Activated CD4-positive, alpha-beta T cell treated with anti-CD3 and anti-CD28 coated beads for 1 hour (primary cell): ENCODE measurements at places on chromosomes 2 and 18.

DNA sequence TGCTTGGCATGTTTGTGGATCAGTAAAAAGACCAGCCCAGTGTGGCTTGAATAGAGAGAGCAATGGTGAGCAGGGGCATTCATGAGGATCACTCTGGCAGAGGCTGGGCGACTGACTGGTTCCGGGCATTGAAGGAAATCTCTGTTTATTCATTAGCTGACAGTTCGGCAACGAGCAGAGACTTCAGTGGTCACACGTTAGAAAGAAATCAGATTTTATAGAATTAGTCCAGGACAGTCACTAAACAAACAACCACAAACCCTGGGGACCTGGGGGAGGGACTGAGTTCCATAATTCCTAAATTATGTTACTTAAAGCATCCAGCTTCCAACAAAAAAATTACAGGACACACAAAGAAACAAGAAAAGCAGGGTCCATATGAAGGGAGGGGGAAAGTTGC lies 72.5 kb downstream of the NOL10 start:
- no peak for DNase-seq

DNA sequence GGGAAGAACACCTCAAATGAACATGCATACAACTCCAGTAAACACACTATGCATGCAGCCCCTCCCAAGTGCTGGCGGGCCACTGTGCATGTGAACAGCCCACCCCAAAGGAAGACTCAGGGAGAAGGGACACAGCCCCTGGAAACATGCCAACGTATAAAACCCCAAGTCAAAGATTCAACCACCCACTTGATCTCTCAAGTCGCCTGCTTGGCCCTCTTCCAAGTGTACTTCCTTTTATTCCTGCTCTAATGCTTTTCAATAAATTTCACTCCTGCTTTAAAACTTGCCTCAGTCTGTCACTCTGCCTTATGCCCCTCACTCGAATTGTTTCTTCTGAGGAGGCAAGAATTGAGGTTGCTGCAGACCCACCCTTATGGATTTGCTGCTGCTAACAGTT lies 139.1 kb downstream of the C1D start:
- no peak for DNase-seq

DNA sequence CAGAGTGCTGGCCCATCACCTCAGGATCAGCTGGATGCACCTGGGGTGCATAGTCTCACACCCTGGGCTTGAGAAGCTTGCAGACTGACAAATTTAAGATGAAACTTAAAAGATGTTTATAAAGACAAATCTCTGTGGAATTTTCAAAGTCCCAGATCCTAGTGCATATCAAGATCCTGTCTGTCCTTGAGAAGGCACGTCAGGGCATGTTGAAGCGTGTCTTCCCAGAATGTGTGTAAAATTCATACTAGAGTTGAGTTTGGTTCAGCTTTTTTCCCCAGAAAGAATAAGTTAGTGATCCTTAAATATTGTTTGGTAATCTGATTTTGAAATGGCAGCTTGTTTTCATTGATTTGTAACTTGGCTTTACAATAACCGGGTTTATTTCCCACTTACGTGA lies 27.5 kb downstream of the INSIG2 start:
- DNase-seq = no peak

DNA sequence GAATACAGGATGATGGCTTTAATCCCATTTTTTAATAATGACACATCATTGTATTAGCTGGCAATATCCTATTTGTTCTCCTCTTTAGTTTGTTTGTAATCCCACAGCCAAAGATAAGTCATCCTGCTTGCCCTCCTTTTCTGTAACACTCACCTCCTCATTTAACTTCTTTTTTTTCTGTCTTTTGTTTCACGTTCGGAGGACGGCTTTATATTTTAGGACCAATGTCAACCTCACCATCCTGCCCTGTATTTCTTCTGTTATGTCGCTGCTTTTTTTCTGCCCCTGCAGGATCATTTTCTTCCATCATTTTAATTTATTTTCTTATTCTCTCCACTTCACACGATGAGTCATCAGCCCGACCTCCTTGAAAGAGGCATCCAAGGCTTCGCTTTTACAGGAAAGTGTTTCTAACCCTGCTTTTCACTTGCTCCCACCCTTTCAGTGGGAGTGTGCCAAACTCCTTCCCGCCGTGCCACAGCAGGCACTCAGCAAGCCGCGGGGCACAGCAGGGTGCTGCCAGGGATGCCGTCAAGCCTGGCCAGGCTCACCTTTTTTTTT lies 11.4 kb downstream of the RAB31 start:
- DNase-seq = no peak

GRCh38 chr2:238003234-238004031 lies 36.6 kb downstream of the UBE2F start:
- no peak for DNase-seq

DNA sequence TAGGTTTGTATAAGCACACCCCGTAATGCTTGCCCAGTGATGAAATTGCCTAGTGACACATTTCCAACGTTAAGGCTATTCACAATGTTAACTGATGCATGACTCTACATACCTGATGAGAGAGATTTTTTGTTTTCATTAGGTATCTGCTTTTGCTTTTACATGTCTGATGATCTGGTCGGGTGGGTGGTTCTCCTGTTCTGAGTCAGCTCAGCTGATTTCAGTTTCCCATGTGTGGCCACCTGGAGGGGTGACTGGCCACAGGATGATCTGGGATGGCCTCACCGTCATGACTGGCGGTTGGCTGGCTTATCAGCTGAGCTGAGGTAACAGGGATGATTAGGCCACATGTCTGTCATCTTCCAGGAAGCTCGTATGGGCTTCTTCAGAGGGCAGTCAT lies 33.8 kb upstream of the ACYP2 start:
- no peak for DNase-seq

DNA sequence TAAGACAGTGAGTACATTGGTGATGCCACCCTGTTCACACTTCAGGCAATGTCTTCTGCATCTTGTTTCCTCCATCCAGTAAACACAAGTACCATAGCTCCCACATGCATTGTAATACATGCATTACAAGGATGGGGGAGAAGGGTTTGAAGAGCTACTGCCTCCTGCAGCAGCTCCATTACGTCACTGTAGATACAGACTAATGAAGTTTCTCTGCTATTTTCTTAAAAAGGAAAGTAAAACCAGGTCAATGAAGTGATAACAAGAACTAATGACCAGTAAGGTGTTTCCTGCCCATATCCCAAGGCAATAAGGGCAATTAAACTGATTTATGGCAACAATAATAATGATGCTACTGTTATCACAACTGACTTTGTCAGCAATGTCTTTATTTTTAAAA lies 18.2 kb upstream of the BBS5 start:
- no peak for DNase-seq

- no peak for DNase-seq
These were observed 112.5 kb downstream of the MAP2 start for GRCh38 chr2:209536363-209536762.

DNA sequence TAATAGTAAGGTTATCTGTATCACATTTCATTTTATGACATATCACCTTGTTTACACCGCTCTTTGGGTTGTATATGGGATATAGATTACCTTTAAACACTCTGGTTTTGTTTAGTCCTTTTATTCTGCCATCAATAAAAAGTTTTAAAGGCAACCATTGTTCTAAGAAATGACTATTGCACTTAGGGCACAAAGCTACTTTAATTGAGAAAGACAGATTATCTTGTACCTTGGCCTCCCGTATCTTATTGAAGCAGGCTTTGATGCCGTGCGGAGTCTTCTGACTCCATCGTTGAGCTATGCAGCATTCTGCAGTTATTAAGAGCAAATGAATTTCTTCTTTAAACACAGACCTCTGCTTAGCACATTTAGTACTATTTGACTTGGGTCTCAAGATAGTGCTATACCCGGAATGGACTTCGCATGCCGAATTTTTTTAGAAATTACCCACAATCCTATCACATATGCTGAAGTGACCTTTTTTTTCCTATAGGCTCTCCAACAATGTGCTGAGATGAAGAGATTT lies 16.7 kb downstream of the PKDCC start:
- no peak for DNase-seq

- no peak for DNase-seq
These were observed 53.6 kb upstream of the PKDCC start for GRCh38 chr2:41994233-41994637.

GRCh38 chr2:120952318-120952717 lies 216.7 kb downstream of the GLI2 start:
- no peak for DNase-seq

DNA sequence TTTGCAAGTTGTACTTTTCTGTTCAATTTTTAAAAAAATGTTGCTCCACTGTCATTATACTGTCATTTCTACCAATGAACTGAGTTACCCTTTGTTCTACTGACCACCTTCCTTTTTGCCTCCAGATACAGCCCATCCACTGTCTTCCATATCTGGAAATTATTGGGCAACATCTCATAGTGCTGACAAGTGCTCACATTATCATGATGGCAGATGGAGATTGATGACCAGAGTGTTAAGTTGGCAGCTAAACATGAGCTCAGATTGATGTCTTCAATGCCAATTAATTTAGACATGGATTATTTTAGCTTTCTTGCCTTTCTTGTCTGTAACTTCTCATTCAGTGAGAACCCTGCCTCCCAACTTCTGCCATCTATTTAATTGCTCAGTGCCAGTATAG lies 76.6 kb downstream of the KIAA1328 start:
- DNase-seq = no peak

- DNase-seq = no peak
These were observed 20.5 kb upstream of the RPL37A start for GRCh38 chr2:216478151-216478550.

- no peak for DNase-seq
These were observed 48.9 kb downstream of the PTPN4 start for GRCh38 chr2:119808516-119809147.

GRCh38 chr2:16357188-16357587 lies 308.4 kb downstream of the CYRIA start:
- no peak for DNase-seq

GRCh38 chr2:71281950-71282349 lies 49.6 kb upstream of the ZNF638 start:
- no peak for DNase-seq

- no peak for DNase-seq
These were observed 365.4 kb upstream of the FSIP2 start for GRCh38 chr2:185373229-185373628.

DNA sequence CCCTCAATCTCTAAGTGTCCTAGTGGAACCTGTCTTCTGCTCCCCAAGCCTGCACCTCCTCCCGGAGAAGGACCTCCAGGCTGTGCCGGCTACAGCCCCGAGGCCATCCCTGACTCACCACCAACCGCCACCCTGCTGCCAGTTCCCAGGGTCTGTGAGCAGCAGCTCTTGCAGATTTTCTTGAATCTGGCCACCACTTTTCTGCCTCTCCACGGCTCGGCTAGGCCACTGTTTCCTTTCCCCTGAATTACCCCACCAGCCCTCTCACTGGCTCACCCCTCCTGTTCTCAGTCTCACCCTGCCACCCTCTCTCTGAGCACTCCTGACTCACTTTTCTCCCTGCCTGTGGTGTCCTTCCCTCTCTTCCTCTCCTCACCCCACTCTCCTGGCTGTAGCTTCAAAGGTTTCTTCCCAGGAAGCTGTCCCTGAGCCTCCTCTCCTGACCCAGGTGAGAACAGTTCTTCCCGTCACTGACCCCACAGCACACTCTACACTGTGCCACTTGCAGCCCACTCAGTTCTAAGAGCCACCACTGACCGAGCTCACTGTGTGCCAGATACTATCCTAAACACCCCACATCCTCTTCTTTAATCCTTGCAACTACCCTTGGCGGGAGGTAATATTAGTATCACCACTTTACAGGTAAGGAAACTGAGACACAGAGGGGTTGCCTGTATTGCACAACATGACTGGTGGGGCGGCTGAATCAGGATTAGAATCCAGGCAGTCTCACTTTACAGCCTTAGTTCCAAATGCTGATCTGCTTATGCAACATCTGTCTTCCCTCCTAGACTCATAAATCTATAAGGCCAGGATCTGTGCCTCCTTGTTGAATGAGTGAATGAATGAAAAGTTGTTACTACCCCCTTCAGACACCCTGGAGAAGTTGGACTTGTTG lies 111.6 kb downstream of the SMAD7 start:
- no peak for DNase-seq

DNA sequence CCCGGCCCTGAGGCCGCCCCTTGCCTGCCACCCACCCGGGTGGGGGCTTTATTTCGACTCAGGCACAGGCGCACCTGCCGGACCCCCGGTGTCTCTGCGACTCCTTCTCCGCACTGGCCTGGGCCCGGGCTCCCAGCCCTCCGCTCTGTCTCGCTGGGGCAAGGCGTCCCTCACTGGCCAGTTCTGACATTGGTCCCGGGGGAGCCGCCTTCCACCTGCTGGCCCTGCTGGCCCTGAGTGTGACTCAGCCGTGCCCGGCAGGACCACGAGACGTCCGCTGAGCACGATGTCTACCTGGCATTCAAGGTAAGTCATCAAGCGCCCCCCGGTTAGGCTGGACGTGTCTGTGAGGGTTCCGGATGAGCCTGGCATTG lies 131.5 kb upstream of the CTDP1 start:
- no peak for DNase-seq

DNA sequence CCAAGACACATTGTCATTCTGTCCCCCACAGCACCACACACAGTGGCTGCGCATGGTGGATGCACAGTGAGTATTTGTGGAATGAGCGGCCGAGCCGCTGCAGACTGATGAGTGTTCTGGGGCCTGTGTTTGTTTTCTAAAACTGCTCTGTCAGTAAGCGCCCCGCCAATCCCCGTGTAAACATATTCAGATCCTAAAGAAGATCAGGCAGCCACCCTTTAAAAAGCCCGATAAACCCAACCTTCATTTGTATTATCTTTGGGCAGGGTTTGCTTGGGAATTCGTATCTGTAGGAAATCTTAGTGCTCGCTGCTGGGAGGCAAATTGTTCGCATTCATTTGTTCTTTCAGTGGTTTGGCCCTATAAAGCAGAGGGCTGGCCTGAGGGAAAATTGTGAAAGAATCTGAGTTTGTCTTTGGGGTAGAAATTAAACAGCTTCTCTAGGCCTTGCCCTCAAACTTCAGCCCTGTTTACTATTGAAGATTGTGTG lies 68.6 kb downstream of the TGOLN2 start:
- no peak for DNase-seq

DNA sequence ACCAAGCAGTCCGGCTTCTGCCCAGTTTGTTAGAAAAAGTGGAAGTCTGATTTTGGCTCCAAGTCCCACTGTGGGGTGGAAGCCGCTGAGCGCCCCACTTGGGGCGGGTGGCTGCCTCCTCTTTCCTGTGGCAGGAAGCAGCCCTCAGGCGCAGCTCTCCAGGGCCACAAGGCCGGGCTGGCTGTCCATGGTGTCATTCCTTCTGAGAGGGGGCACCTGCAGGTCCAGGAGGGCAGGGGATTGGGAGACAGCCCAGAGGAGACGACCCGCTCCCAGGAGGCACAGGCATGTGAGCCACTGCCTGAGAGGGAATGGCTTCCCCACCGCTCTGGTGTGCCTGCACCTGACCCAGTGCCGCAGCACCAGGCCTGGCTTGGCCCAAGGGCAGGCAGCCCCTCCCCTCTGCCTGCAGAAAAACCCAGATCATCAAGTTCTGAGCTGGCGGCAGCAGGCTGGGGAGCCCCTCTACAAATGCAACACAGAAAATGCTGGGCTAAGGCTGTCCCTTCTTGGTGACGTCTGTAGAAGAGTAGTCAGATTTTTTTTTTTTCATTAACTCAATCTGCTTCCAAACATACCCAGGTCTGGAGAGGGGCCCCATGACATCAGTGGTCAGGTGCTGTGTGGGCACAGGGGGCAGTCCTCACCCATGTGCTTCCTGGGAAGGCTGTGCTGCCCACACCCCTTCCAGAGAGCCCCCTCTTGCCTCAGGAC lies 38.4 kb downstream of the HS6ST1 start:
- DNase-seq = no peak

- no peak for DNase-seq
These were observed 46.8 kb upstream of the TRIM43B start for GRCh38 chr2:95531254-95531771.

GRCh38 chr2:193627187-193627926 lies 1432.6 kb upstream of the TMEFF2 start:
- DNase-seq = no peak

GRCh38 chr18:57075716-57076400 lies 71.0 kb upstream of the BOD1L2 start:
- DNase-seq = no peak
